Stimulated activated CD8-positive, alpha-beta memory T cell treated with anti-CD3 and anti-CD28 coated beads, Interleukin-7, amount 100 ng/mL, for 24 hours (primary cell): ENCODE measurements at places on chromosomes 11 and 22.

- DNase-seq, result no peak
Measured at GRCh38 chr22:38318792-38319773, 1.9 kb upstream of the CSNK1E start.

GRCh38 chr11:61567286-61568061, 13.4 kb downstream of the SYT7 start:
- peak; percentile 60 for DNase-seq

- DNase-seq, result no peak
Measured at GRCh38 chr11:128711136-128711535, 17.3 kb downstream of the FLI1 start.

DNA sequence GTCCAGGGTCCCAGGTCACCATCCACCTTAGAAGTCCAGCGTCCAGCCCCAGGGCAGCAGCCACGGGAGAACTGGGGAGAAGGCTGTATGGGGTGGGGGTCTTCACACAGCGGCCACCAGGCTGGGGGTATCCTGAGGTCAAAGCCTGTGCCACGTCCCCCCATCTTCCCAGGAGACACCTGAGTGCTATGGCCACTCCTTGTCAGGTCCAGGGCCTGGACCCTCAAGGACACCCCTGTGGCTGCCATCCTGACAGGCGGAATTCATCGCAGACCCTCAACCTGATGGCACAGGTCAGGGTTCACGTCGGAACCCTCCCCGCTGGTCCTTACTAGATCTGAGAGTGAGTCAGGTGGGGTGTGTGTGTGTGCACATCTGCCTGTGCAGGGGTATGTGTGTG, 18.6 kb downstream of the BRSK2 start:
- no peak for DNase-seq

GRCh38 chr22:31935961-31936635, 8.2 kb upstream of the YWHAH start:
- DNase-seq, result no peak

DNA sequence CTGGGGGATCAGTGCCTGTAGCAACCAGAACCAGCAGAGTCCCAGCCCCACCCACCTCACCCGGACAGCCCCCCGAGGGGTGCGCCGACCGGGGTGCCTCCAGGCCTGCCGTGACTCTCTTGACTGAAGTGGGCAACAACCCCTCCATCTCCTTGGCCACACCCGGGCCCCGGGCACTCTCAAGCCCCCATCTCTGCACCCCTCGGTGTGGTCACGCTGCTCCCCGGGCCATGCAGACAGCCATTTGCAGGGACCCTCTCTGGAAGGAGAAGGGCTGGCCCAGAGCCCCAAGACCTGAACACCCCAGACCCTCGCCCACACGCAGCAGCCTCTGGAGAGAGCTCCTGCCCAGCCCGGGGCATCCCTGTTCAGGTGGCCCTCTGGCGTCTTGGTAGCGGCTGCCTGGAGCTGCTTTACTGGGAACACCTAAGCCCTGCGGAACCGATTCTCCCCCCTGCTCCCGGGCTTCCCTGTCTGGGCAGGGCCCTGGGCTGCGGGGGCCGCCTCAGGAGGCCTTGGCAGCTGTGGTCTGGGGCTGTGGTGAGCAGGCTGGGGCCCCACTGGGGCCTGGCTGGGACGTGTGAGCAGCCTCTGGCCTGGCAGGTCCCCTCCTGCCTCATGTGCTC, 84.9 kb downstream of the WNT7B start:
- no peak for DNase-seq
